ENCODE measurements at places on chromosomes 13 and 19.

DNA sequence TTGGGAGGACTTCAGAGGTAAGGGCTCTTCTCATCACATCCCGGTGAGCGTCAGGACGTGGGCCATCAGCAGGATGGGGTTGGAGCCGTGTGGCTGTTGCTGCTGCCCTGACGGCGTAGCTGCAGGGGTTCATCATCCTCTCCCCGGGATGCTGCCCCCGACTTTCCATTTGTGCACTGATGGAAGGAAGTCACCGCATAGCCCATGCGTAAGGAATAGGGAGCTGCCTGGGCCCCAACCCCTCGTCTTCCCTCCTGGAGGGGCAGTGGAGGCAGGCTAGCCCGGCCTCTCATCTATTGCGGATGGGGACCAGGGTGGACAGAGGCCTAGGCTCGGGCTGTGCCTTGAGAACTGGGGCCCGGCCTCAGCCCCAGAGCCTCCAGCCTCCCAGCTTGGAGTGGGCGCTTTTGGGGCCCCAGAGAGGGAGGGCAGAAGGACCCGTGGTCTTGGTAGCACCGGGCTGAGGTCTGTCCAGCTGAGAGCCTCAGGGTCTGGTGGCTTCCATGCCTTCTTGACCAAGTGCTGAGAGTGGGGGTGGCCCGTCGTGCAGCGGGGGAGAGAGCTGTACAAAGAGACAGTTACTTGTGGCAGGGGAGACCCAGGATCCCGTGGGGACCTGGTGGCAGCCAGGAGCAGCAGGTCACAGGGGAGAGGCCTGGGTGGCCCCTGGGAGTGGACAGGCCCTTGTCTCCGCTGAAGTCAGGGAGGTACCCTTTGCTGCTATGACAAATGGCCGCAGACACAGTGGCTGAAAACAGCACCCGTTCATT lies 44.0 kb downstream of the KDM4B start:
- no peak for DNase-seq

GRCh38 chr19:35375505-35376307 lies 4.8 kb downstream of the GPR42 start:
- DNase-seq = no peak

DNA sequence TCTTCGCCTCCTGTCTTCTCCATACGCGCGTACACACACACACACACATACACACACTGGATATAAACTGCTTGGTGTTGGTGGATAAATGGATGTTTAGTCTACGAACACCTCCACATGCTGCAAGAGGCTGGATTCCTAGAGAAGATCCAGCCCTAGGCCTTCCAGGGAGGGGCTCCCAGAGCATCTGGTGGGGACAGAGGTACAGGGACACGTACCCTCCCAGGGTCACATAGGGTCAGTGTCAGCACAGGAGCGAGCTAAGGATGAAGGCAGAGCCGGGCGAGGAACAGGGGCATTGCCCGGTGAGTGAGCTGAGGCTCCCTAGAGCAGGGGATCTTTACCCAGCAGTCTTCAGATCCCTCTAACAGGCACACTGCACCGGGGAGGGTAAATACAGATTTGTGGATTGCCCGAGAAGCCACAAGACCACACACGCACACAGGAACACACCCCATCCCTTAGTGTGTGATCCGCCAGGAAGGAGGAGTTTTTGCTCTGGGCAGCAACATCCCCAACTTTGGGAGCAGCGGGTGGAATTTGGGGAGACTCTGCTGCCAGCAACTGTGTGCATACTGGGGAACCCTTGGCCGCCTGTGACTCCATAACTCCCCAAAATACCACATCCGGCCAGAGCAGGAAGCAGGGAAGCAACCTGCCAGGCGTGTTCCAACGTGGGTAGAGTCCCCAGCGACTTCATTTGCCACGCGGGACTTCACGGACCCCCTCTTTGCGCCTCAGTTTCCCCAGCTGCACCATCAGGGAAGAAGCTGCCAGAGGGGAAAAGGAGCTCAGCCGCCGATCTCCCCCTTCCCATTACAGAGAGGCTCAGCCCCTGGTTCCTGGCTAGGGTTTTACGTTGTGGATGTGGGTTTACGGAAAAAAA lies 5.8 kb upstream of the TLE2 start:
- DNase-seq = peak; percentile 70

- no peak for DNase-seq
Observed at GRCh38 chr13:53340505-53341143, 312.0 kb downstream of the OLFM4 start.

- DNase-seq = no peak
Observed at GRCh38 chr19:461721-462551, 1.1 kb upstream of the SHC2 start.

DNA sequence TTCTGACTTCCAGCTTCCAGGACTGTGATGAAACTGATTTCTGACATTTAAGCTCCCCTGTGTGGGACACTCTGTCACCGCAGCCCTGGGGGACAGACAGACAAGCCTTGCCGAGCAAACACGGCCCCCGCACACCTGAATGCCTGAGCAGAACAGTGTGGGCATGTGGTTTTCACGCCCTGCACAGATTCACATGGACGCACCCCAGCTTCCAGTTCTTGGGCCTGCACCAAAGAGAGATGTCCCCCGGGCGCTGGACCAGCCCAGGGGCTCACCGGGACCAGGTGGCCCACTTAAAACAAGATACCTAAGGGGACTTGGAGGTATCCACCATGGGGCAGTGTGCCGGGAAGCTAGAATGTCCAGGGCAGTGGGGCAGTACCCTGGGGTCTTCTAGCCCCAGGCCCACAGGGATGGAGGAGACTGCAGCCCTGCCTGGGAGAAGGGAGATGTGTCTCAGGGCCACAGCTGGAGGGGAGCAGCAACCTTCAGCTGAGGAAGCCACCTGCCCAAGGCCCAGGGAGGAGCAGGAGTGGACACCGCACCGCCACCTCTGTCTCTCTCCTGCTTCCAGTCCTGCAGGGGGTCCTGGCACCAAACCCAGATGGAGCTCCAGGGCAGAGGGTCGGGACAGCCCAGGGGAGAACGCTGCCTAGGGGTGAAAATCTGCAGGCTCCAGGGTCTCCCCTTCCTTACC lies 50.5 kb downstream of the SOX1 start:
- DNase-seq = no peak

DNA sequence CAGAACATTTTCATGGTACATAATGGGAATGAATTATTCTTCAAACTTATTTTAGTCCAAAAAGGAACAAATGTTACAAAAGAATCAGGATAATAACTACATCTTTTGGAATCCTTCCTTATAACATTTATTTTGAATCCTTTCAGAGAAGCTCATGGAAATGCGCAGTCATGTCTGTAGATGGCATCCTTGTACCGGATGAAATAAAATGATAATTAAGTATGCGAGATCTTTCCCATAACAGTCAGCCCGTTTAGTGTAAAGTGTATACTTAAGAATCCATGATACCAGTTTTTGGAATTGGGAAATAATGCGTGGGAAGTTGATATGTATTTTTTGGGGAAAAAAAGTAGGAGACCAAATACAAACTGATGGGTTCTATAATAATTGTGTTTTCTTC lies 418.8 kb downstream of the GPC5 start:
- DNase-seq = no peak

- no peak for DNase-seq
Observed at GRCh38 chr19:947090-947706, 21.4 kb downstream of the ARID3A start.

- no peak for DNase-seq
Observed at GRCh38 chr13:20069956-20070355, 90.9 kb downstream of the GJA3 start.

GRCh38 chr19:16144216-16144581 lies 714 bp downstream of the HSH2D start:
- no peak for DNase-seq

- peak; percentile 11 for DNase-seq
Observed at GRCh38 chr13:28429685-28430290, 65.1 kb downstream of the FLT1 start.

DNA sequence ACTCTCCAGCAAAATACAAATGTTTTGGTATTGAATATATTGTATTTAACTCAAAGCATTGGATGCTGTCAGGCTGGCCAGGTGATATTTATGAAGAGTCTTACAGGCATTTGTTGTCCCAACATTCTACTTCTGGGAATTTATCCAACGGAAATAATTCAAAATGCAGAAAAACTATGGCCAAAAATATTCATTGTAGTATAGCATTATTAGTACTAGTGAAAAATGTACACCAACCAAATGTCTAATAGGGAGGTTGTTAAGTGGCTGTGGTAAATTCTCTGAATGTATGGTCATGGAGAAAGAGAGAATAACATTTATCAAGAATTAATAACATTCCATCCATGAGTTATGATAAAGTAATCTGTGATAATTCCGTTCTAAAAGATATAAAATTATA lies 38.6 kb upstream of the GAS6 start:
- DNase-seq = no peak

DNA sequence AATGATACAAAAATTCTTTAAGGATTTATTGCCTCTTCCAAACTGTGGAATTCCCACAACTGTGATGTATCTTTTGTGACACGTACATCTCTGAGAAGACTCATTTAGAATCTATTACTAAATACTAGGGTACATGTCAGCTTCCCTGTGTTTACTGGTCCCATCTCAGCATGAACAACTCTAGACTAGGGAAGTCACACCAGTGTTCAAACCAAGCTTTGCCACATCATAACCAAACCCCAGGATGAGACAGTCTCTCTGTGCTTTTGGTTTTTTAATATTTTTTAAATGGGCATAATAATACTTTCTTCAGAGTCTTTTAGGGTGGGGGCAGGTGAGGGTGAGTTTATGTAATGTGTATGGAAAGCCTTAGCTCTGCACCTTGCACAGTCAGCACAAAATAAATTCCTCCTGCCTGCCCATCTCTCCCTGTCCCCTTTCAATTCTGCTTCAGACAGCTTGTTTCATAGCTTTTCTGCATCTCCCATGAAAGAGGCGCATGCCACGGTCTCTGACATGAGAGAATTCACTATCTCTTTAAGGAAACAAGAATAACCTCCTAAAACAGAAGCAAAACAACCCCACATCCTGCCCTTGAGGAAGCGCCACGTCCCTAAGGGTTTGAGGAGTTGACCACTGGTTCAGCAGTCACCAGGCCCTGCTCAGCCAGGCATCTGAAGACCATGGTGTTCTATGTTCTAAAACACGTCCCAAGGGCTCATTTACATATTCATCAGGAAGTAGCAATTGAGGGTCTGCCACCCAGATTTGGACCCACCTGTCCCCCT lies 174.5 kb downstream of the USP12 start:
- no peak for DNase-seq

DNA sequence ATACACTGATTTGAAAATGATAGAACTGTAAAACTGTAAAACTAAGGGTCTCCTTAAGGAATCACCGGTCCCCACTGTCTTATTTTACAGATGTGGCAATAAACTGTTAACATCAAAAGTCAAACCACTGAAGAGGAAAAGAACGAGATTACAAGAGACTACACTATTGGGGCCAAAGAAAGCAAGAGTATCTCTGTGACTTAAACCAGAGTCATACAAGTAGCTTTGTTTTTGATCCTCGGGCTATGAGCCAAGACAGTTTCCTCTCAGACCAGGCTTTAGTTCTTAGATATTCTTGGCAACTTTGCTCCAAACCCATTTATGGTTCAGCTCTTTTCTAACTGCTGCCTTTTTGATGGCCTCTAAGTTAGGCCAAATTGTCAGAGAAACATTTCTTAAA lies 113.8 kb downstream of the TBC1D4 start:
- DNase-seq = peak; percentile 82

DNA sequence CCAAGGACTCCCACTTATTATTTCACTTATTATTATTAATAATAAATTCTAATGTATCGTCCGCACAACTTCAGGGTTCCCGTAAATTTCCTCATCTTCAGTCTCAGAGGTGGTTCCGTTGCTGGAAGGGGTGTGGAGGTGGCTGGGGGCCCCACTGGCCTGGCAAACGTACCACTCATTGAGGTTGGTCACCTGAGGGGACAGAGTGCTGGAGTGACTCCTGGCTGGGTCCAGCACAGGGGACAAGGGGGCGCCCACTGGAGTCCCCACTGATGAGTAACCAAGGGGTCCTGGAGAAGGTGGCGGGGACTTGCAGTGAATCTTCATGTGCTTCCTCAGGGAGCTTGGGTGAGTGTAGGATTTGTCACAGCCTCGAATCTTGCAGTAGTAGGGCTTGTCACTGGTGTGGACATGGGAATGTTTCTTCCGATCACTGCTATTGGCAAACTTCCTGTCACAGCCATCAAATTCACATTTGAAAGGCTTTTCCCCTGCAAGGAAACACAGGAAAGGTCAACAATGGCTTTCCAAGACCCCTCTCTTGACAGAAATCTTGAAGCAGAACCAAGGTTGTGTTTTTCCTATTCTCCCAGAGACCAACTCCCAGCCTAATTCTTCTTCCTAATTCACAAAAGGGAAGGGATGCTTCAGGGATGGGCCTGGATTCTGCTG lies 6.1 kb downstream of the ZIC5 start:
- no peak for DNase-seq

GRCh38 chr19:30492586-30493270 lies 120.5 kb downstream of the ZNF536 start:
- no peak for DNase-seq

DNA sequence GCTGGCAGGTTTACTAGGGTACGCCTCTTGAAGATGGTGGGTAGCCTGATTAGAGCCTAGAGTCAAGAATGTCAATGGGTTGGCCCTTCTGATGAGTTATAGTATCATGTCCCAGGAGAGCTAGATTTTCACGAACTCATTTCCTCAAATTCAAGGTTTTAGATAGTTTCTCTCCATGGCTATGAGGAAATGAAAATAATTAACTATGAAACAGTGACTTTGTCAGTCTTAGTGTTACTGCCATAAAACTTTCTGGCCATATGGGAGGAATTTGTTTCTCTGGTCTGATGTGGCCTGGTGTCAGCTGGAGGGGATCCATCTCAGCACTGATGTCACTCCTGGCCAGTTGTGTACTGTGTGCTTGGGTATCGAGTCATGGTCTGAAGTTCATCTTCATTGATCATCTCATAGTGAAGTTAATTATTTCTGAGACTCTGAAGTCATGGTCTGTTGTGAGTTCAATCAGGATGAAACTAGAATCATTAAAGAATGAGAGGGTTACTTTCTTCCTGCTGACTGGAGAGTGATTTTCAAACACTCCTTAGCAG lies 49.4 kb upstream of the TNFSF11 start:
- DNase-seq = no peak

GRCh38 chr13:40261947-40262346 lies 404.5 kb downstream of the FOXO1 start:
- no peak for DNase-seq

GRCh38 chr19:2060884-2061494 lies 9.9 kb upstream of the MKNK2 start:
- DNase-seq = peak; percentile 66
